MV-4-11 (cell line): ENCODE measurements at places on chromosomes 4 and X.
A peak's percentile ranks its signal among the peaks of the same experiment; 100 is the strongest.

GRCh38 chr4:172978848-172979247 lies 189.8 kb upstream of the GALNT7 start:
- DNase-seq: no peak

DNA sequence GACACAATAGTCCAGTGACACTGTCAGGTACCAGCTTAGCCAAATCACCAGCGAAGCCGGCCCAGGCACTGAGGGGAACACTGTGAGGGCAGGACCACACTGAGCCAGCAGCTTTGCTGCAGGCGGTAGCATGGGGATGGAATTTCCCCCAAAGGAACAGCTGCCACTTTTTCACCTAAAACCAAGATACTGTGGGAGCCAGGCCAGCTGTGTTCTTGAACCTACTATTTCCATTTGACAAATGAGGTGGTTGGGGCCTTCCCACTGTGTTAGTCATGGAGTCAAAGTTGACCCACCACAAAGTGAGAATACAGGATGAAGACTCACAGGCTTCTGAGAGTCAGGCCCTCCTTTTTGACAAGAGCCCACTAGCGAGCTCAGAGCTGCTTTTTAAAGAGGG lies 70.7 kb upstream of the SH3RF1 start:
- DNase-seq: no peak

- no peak for DNase-seq
These were observed 692.5 kb downstream of the C4orf33 start for GRCh38 chr4:129788486-129788885.

DNA sequence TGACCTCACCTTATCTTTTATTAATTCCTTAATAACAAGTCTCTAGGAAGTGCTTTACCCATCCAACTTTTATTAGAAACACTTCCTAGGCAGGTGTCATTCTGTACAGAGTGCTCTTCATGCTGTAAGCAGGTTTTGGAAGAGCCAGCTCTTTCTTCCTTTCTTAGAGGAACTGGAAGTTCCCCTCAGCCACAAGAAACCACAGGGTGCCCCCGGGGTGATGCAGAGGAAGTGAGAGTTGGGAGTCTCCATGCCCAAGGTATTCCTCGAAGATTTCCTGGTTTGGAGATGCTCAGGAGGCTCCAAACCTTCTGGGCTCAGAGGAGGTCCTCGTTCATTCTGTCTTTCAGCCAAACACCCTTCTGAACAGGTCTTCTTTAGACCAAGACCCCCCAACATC lies 83.8 kb downstream of the EGF start:
- peak; percentile 83 for DNase-seq

GRCh38 chr4:39456946-39457763 lies 1.6 kb downstream of the RPL9 start:
- DNase-seq: peak; percentile 17

- no peak for DNase-seq
These were observed 96.2 kb upstream of the GPRIN3 start for GRCh38 chr4:89403826-89404225.
